ENCODE measurements at places on chromosomes 5 and 9.

GRCh38 chr5:65021527-65022226, 252.9 kb downstream of the CWC27 start:
- no peak for DNase-seq

GRCh38 chr5:62208218-62208852, 97.7 kb upstream of the KIF2A start:
- DNase-seq: no peak

- DNase-seq: no peak
Measured at GRCh38 chr5:17356551-17356950, 139.1 kb downstream of the BASP1 start.

- no peak for DNase-seq
Measured at GRCh38 chr9:129664746-129665388, 580 bp upstream of the PRRX2 start.

DNA sequence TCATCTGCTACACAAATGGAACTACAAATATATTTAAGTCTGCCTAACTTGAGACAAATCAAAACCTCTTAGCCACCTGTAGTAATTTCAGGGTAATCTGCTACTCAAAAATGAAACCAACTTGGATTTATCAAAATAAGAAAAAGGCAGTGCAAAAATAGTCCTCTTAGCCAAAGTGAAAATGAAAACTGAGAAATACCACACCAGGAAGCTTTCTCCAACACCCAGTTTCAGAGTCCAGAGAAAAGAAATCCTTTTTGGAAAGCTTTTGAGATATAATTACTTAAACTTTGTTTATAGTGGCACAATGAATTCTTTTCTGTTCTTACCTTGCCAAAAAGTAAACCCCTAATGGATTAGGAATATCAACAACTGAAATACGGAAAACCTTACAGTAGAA, 990.4 kb downstream of the EFNA5 start:
- peak; percentile 21 for DNase-seq

- no peak for DNase-seq
Measured at GRCh38 chr9:123031963-123032362, 1.5 kb upstream of the GPR21 start.

DNA sequence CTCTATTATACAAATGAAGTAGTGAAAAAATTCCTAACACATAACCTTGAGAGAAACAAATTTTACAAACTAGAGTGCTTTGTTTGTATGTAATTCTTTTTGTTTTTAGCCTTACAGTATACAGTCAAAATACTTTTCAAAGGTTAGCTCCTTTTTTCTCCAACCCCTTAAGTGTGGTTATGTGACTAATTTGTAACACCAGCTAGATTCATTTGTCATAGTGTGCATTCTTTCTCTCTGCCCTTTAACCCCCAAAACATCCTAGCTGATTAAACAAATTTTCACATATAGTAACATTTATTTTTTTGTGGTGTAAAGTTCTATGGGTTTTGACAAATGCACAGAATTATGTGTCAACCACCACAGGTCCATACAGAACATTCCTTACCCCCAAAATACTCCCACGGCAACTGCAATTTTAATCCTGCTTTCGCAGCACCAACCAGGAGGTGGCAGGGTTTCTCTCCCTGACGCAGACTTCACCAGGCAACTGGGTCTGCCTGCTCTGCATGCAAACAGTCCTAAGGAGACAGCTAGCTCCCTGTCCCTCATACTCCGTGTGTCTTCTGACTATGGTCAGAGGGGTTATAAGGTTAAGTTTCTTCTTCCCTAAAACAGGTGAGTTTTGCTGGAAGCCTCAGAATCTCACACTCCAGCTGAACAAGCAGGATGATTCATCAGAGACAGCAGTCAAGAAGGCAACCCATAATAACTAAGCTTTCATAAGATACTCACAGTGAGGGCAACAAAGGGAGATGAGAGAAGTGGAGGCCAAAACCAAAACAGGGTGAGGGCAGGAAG, 44.5 kb upstream of the NR5A1 start:
- DNase-seq: peak; percentile 69

GRCh38 chr5:57499262-57500050, 16.8 kb upstream of the ACTBL2 start:
- peak; percentile 77 for DNase-seq

DNA sequence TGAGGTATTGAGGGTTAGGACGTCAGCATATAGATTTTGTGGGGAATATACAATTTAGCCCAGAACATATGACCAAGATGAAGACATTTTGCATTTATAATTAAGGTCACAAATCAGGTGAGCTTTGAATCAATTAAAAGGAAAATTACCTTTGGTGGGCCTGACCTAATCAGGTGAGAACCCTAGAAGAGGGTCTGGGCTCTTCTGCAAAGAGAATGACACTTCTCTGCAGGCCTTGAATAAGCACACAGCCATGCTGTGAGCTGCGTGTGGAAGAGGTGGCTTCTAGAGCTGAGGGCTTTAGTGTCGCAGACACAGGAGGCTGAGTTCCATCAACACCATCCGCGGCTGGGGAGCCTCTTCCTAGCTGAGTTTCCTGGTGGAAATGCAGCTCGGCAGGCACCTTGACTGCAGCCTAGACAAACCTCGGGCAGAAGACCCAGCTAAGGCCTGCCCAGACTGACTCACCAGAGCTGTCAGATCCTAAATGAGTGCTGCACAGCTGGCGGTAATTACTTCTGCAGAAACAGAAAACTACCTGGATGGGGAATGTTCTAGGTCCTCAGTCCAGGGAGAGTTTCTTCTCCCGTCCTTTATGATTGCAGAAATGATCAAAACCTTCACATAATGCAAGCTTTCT, 287.5 kb upstream of the IRX1 start:
- DNase-seq: no peak

- DNase-seq: peak; percentile 36
Measured at GRCh38 chr9:2154731-2155130, 139.6 kb downstream of the SMARCA2 start.

- DNase-seq: no peak
Measured at GRCh38 chr9:98438666-98439065, 183.2 kb upstream of the TBC1D2 start.

DNA sequence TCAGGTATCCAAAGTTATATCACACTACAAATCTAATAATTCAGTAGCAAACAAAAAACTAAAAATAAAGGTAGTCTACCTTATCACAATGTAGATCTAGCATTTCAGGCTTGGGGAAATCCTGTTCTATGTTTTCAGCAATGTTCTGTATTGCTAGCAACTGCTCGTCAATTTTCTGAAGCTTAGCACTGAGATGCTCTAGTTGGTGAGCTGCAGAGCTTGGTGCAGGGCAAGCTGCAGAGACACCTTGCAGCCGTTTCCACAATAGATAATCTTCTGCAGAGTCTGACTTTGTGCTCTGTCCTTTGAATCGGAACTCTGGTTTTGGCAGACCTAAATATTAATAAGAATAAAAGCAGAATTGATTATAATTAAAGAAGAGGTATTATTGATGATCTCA, 95.5 kb downstream of the CPLANE1 start:
- no peak for DNase-seq

DNA sequence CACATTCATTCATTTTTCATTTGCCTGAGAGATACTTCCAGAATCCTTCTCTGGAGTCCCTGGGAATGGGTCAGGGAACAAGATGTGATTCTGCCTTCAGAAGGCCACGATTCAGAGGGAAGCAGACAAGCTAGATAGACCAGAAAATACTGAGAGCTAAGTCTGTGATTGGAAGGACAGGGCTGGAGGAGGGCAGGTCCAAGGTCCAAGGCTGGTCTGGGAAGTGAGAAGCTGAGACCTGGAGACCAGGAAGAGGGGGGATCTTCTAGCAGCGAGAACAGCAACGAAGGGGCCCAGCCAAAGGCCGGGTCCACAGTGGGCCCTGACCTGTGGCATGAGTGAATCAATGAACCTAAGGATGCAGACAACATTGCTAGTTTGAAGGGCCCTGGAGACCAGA, 4.1 kb upstream of the IER5L start:
- no peak for DNase-seq

GRCh38 chr5:149915392-149916260, 29.0 kb downstream of the PDE6A start:
- no peak for DNase-seq

- DNase-seq: no peak
Measured at GRCh38 chr5:72438141-72438540, 69.1 kb downstream of the ZNF366 start.

- no peak for DNase-seq
Measured at GRCh38 chr9:14956208-14956607, 46.0 kb upstream of the FREM1 start.

DNA sequence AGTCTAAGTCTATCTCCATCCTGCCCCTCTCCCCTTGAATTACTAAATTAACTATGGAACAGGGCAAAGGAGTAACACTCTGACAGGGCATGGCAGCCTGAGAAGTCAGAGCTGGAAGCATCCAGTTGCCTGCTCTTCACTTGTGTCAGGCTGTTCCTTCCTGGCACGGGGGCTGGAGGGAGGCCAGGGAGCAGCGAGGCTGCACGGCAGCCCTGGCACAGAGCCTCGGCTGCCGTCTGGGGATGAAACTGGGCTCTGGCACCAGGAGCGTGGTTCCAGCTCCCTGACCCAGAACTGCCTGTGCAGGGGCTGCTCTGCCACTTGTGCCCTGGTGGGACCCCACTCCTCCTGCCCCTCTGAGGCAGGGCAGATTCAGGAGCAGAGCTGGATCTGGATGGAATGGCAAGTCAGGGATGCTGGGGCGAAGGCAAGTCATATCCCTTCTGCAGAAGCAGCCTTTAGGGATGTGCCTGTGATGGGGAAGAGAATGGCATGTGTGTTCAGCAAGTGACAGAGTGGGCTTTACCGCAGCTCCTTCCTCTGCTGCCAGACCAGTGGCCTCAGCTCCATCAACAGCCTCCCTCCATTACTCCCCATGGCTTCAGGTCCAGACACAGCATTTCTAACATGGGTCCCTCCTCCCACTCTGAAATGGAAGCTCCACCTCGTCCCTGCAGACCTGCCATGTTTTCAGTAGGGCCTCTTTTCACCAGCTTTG, 42.2 kb upstream of the PDE8B start:
- DNase-seq: no peak

- peak; percentile 7 for DNase-seq
Measured at GRCh38 chr5:60870857-60871256, 26.8 kb upstream of the ELOVL7 start.

Data from common myeloid progenitor, CD34-positive (primary cell).